ENCODE measurements at places on chromosomes 16 and 17.

- DNase-seq, result no peak
Measured at GRCh38 chr16:11272484-11272883, 945 bp downstream of the PRM3 start.

- DNase-seq, result no peak
Measured at GRCh38 chr17:69581061-69581961, 166.8 kb downstream of the MAP2K6 start.

GRCh38 chr17:35265566-35266141, 22.8 kb downstream of the SLFN5 start:
- no peak for DNase-seq

DNA sequence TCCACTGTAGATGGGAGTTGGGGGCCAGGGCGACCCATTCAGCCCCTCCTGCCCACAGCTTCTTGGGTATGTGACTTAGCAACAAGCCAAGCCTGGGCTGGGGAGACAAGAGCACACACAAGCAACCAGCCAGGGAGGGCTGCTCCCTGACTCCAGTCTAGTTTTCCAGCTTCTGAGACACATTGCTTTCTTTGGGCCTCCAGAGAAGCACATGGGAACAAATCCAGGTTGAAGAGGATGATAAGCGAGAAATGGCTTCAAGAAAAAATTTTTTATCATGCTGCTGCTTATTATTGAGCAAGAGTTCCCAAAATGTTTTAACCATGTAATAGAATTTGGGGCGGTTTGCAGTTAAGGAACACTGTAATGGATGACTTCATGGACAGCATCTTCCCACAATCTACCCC, 173.7 kb downstream of the SOX9 start:
- no peak for DNase-seq

DNA sequence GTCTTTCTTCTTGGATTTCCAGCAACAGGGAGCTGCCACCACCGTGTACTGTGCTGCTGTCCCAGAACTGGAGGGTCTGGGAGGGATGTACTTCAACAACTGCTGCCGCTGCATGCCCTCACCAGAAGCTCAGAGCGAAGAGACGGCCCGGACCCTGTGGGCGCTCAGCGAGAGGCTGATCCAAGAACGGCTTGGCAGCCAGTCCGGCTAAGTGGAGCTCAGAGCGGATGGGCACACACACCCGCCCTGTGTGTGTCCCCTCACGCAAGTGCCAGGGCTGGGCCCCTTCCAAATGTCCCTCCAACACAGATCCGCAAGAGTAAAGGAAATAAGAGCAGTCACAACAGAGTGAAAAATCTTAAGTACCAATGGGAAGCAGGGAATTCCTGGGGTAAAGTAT, 389.0 kb downstream of the MAF start:
- DNase-seq, result no peak

DNA sequence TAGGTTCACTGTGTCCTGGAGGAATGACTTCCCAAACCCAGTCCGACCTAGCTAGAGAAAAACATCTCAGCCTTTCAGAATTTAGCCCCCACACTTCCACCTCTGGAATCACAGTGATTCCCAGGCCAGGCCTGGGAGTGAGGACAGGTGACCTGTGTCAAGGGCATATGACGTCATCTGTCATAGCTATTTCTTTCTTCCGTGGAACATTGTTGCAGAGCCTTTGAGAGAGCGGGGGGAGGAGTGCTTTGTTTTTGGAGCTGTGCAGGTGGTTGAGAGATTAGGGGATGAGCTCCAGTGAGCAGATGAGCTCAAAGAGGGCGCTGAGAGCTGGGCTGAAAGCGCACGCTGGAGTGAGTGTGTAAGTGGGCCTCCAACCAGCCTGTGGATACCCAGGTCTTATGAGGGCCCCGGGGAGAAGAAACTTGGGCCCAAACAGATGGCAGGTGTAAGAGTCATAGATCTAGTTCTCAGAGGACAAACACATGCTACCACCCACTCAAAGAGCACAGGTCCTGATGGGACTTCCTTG, 344.8 kb downstream of the SNX29 start:
- DNase-seq, result no peak

GRCh38 chr16:87195161-87195560, 122.0 kb downstream of the C16orf95 start:
- DNase-seq, result no peak

GRCh38 chr17:48994549-48995303, 2.5 kb upstream of the IGF2BP1 start:
- no peak for DNase-seq

DNA sequence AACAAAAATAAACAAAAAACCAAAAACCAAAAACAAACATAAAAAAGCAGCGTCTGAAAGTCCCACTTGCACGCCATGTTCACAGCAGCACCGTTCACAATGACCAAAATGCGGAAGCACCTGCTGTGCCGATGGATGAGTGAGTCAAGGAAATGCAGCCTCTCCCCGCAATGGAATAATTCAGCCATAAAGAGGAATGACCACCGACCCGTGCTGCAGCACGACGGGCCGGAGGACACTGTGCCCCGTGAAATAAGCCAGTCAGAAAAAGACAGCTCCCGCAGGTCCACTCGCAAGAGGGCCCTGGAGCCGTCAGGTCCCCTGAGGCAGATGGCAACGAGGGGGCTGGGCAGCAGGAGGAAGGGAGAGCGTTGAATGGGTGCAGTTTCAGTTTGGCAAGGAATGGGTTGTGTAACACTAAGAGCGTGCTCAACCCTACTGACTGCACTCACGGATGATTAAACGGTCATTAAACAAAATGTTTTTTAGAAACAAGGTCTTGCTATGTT, 5.1 kb downstream of the CLCN7 start:
- DNase-seq, result no peak

- DNase-seq, result no peak
Measured at GRCh38 chr17:78990349-78991016, 10.8 kb upstream of the LGALS3BP start.

DNA sequence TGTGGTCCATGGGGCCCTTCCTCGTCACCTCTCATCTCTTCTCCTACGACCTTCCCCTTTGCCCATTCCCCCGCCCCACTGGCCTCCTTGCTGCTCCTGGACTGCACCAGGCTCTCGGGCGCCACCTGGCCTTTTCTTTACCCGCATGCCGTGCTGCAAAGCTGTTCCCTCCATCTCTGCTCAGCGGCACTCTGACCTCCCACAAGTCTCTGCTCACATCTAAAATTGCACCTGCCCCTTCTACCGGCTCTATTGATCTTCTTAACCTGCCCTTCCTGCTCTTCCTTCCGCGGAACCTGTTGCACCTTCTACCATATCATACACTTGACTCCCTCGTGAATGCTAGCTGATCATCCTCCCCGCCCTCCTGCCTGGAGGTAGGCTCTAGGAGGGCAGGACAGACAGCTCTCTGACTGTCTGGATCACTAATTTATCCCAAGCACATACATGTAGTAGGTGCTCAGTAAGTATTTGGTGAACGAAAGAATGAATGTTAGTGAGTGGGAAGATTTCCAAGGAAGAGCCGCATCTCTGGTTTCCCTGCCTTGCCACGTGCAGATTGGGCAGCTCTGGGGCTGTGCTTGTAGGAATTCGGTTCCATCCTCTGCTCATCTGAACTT, 17.3 kb downstream of the DNAH17 start:
- no peak for DNase-seq

- no peak for DNase-seq
Measured at GRCh38 chr16:73064994-73065545, 17.1 kb upstream of the ZFHX3 start.

DNA sequence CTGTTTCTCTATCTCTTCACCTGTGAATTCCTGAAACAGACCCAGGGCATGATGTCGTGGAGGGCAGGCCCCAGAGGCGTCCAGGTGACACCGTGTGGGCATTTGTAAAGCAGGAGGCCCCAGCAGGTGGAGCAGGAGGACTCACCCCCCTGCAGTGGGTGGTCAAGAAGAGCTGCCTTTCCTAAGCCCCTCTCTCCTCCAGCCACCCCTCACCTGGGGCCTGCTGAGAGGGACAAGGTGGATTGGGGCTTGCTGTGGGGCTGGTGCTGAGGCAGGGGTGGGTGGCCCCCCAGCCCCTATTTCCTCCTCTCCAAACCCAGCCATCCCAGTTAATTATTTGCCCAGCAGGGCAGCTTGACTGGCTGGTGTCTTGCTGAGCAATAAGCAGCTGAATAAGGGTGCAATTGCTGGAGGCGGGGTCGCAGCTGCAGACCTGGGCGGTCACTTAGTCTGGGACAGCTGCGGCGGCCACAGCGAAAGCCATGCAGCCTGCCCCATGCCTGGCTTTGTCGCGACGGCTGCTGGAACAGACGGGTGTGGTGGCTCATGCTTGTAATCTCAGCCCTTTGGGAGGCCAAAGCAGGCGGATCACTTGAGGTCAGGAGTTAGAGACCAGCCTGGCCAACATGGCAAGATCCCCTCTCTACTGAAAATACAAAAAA, 56.4 kb downstream of the JPH3 start:
- no peak for DNase-seq

GRCh38 chr17:42459256-42459800, 650 bp downstream of the ATP6V0A1 start:
- peak; percentile 9 for DNase-seq

GRCh38 chr16:76204249-76204648, 73.0 kb upstream of the CNTNAP4 start:
- no peak for DNase-seq

- DNase-seq, result no peak
Measured at GRCh38 chr16:47262938-47263337, 119.2 kb upstream of the NETO2 start.

DNA sequence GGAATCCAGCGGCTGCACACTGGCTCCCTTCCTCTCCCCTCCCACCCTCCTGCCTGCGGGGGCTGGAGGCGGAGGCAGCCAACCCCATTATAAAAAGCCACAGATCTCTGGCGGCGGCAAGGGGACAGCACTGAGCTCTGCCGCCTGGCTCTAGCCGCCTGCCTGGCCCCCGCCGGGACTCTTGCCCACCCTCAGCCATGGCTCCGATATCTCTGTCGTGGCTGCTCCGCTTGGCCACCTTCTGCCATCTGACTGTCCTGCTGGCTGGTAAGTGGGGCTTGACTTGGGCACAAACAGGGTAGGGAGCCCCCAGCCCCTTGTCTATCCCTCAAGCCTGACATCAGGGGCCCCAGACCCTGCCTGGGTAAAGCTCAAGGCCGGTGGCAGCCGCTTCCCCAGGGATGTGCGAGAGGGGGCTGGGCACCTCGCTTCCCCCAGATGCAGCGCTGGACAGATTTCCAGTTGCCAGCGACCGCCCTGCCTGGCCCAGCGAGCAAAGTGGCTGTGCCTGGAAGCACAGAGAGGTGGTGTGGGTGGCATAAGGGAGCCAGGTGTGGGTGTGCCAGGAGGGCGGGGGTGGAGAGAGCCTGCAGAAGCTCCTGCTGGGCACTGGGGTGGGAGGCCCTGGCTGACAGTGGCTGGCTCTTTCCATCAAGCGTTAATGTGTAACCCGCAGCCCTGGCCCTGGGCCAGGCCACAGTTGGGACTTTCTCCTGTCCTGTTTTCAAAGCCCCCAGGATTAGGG, at the start of gene CX3CL1:
TSS of gene CX3CL1 (plus strand) at position 119 of the 745 bp plus-strand sequence. CDS start at position 198, 79 bp downstream.
- DNase-seq, result peak; percentile 70

- no peak for DNase-seq
Measured at GRCh38 chr17:45162025-45162687, 481 bp downstream of the HEXIM2 start.

- DNase-seq, result no peak
Measured at GRCh38 chr17:67253384-67253783, 8.4 kb upstream of the HELZ start.

DNA sequence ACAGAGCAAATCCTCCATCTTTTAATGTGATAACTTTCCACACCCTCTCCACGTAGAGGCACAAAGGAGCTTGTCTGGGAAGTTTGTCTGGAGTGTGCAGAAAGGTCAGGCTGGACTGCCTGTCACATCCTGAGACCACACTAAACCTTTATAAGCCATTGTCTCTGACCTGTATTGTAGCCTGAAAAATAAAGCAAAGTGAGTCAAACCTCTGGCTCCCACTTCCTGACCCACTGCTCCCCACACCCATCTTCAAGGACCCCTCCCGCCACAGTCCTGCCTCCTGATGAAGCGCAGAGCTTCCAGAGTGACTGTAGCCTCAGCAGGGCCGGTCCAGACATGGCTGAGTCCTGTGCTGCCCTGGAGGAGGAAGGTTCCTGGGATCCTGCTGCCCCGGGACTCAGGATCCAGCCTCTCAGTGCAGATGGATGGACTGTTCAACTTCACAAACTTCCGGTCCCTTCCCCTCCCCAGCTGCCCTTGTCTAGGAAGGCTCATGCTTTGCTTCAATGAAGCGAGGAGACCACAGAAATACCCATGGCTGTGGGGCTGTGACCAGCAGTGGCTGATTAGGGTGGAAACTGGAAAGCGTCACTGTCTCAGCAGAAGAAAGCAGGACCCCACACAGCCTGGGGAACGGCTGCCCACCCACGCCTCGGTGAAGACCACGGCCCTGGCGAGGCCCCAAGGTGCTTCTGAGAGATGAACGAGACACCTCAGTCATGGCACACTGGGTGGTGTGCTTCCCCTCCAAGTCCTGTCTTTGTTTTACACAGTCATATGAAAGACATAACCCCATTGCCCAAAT, 30.9 kb upstream of the CLEC18B start:
- no peak for DNase-seq

GRCh38 chr17:59767176-59767575, 59.7 kb downstream of the VMP1 start:
- DNase-seq, result no peak

GRCh38 chr17:57524839-57525568, 220.1 kb downstream of the CCDC182 start:
- no peak for DNase-seq

DNA sequence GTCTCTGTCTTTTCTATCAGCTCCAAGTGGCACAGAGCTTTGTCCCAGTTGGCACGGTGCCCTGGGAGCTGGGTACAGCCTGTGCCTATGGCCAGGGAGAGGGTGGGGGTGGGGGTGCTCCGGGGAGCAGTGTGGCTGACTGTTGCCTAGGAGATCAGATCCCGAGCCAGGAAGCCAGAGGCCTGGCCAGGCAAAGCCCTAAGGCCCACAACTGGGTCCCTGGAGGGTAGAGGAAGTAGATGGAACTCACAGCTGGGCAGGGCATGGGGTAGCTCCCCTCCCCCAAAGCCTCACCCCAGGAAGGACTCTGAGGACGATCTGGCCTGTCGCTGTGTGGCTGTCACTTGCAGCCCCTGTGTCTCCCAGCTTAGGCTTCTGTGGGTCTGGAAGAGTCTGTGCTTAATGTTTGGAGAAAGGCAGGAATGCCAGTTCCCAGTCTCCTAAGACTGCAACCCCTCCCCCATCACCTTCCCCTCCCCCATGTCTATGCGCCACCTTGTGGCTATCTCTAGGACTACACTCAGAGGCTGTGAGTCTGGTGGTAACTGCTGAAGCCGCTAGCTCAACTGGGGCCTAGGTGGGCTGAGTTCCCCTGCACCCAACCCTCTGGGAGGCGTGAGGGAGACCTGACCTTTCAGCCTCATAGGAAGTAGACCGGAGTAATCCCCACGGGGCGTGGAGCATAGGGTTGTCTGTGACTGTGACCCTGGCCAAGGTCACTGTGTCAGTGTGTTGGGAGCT, 12.6 kb downstream of the THRA start:
- DNase-seq, result peak; percentile 61

GRCh38 chr16:85746460-85747215, 4.3 kb downstream of the C16orf74 start:
- peak; percentile 60 for DNase-seq

GRCh38 chr17:45022288-45022648, 29.2 kb downstream of the DCAKD start:
- DNase-seq, result no peak

GRCh38 chr17:39576187-39576586, 31.5 kb downstream of the NEUROD2 start:
- peak; percentile 43 for DNase-seq

GRCh38 chr16:35911899-35912298, 2452.5 kb downstream of the TP53TG3F start:
- no peak for DNase-seq

GRCh38 chr17:45394913-45395568, 37.6 kb downstream of the ARHGAP27 start:
- peak; percentile 90 for DNase-seq

Data from AG08395 (cell line).